Activated T-cell treated with anti-CD3 and anti-CD28 coated beads for 1 hour (primary cell): ENCODE measurements at places on chromosomes 16 and 17.
A peak's percentile ranks its signal among the peaks of the same experiment; 100 is the strongest.

- DNase-seq = peak; percentile 26
Measured at GRCh38 chr17:491086-492021, 138.7 kb upstream of the RPH3AL start.

DNA sequence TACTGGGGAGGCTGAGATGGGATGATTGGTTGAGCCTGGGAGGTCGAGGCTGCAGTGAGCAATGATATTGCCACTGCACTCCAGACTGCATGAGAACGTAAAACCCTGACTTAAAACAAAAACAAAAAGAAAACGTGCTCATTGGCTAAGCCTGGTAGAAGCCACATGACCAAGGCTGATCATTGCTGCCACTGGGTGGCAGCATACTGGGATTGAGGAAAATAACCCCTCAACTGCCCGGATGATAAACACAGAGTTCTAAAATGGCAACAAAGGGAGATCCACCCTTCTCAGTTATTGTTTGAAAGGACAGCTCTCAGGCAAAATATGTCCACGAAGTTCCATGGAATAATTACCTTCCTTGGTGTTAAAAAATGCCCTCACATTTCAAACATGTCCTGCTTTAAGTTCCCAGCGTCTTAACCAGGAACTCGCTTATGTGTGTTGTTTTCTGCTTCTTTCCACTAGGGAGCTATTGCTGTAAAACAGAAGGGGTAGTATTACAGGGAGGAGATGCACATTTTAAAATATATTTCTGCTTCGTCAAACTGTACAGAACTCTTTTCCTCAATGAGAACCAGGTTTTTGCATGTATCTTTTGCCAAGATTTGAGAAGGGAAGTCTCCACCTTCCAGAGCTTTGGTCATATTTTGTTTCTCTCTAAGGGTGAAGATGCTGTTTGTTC lies 675.3 kb downstream of the MAF start:
- peak; percentile 2 for DNase-seq

- DNase-seq = peak; percentile 62
Measured at GRCh38 chr17:7479213-7480088, at the start of gene ZBTB4. TSS of gene ZBTB4 (minus strand) at chr17:7479631. CDS start at chr17:7466801, 12,830 bp downstream.

DNA sequence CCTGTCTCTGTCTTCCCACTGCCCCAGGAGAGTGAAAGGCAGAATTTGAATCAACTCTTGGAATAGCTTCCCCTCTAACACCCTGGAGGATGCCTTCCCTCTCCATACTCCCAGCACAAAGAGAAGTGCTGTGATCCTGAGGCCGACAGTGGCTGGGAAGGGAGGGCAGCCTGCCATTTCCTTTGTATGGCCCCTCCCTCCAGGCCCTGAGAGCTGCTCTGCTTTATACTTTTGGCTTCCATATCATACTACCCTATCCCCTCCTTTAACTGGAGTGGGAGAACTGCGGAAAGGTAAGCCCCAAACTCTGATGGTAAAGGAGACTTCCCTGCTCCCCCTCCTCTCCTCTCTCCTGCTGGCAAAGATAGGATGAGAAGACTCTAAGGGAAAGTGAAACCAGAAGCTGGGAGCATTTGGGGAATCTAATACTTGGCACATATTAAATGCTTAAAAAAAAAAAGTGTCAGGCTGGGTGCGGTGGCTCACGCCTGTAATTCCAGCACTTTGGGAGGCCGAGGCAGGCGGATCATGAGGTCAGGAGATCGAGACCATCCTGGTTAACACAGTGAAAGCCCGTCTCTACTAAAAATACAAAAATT lies 4.1 kb upstream of the MED24 start:
- no peak for DNase-seq
